H4 (cell line): ENCODE measurements at places on chromosomes 1 and 21. TPM values are rescaled to one million over a fixed set of nuclear protein-coding genes. Genes with fewer than 3 reads are reported as not detected.

GRCh38 chr1:182602935-182603645 is 1.1 kb downstream of the RGS16 start:
- DNase-seq: no peak

GRCh38 chr1:61070054-61070453 is 12.3 kb upstream of the NFIA start:
- DNase-seq: no peak

- no peak for DNase-seq
These were observed 136.7 kb upstream of the MAGI3 start for GRCh38 chr1:113253590-113253989.

The KLHDC7A gene
- total RNA-seq: 0.14 and 0.58 TPM in 2 replicates

The AMPD1 gene
- not detected in 2 replicates for total RNA-seq

The NUAK2 gene
- total RNA-seq: 0.92 and 1.0 TPM in 2 replicates

DNA sequence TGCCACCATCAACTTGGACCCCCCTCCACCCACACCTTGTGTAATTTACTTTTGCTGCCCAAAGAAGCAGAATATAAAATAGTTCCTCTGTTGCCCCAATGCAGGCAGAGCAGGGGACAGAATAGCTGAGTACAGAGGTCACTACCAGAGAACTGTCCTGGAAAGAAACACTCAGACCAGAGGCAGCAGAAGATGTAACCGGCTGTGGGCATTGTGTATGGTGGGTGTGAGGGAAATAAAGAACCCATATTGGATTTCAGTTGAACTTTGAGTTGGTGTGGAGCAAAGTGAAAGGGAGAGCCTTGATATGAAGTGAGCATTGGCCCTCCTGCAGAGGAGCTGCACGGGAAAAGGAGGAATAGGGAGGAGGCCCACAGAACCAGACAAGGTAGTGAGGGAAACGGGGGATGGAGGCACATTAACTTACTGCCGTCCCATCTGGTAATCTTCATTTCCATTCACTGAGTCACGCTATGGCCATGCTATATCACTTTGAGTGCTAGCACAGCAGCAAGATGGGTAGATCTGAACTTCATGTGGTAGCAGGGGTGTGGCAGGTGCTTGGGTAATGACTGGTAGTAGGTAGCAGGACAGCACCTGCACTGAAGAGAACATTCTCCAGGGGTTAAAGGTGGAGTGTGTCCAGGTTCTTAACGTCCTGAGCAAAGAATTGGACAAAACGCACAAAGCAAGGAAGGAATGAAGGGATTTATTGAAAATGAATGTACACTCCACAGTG is 56.3 kb upstream of the FBXO28 start:
- DNase-seq: no peak
